Dorsolateral prefrontal cortex (tissue), 122 donors: ENCODE measurements at places on chromosomes 5 and 9.

- DNase-seq: no peak
Observed at GRCh38 chr9:96048104-96048955, 172.8 kb downstream of the ERCC6L2 start.

GRCh38 chr5:112958093-112959088 is 18.2 kb upstream of the DCP2 start:
- DNase-seq: peak; percentile 40

DNA sequence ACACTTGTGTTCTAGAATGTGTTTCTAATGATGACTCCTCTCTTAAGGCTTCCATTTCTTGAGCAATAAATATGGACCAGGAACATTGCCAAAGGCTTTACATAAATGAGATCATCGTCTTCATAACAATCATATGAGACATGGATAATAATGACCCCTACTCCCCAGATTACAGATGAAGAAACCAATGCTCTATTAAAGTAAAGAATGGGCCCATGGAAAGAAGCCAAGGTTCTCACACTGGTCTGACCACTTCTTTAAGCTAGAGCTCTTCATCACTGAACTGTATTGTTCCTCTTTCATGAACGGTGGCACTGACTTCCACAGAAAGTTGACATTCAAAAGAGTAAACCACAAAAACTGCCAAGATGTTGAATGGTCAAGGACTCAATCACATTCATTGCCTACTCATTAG is 65.3 kb downstream of the MARCHF3 start:
- no peak for DNase-seq

DNA sequence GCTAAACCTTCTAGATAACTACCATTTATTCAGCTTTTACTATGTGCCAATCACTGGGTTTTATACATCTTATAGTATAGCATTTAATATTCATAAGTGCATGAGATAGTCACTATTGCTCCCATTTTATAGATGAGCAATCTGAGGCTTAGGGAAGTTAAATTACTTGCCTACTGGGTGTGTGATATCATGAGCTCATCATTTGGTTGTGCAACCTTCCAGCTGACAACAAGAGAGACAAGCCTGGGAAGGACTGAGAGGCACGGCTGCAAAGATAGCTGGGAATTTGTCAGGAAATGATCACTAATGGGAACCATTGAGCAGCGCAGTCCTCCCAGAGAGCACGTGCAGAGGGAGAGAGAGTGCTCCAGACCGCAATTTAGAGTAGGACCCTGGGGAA is 481.6 kb upstream of the KIF2A start:
- DNase-seq: no peak

GRCh38 chr9:27353474-27354229 is 56.7 kb upstream of the EQTN start:
- DNase-seq: peak; percentile 78
